ENCODE measurements at places on chromosomes 7 and 10.

- DNase-seq = no peak
Observed at GRCh38 chr10:67697724-67698131, 1.7 kb upstream of the CTNNA3 start.

DNA sequence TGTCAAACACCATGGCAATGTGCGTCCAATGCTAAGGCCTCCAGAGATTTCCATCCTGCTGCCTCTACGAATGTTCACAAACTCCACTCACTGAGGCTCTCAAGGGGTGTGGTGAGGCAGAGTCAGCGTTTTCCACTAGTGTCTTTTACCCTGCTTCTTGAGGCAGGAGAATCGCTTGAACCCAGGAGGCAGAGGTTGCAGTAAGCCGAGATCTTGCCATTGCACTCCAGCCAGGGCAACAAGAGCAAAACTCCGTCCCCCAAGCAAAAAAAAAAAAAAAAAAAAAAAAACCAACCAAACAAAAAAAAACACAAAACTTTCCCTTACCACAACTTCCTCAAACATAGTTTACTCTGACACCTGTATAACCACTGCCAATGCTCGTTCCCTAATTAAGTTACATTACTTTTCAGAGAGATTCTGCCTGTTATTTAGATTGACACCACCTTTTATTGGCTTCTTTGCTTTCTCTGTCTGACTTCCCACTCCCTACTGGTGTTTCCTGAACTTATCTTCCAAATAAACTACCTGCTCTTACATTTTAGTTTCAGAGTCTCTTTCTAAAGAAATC lies 102.1 kb upstream of the ZNF746 start:
- DNase-seq = no peak

DNA sequence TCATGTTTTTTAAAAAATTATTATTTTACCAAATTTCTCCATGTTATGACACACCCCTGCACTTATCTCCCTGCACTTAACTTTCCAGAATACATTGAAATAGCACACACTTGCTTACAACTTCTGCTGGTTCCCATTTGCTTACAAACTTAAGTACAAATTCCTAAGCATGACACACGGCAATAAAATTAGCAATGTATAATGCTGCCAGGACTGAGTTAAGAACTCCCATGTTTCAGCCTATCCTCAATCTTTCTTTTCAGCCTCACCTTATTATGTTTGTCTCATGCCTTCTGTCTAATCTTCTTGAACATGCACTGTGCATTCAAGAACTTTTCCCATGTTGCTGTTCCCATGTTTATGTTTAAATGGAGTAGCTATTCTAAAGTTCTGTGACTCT lies 40.8 kb downstream of the PRPS1L1 start:
- DNase-seq = no peak

DNA sequence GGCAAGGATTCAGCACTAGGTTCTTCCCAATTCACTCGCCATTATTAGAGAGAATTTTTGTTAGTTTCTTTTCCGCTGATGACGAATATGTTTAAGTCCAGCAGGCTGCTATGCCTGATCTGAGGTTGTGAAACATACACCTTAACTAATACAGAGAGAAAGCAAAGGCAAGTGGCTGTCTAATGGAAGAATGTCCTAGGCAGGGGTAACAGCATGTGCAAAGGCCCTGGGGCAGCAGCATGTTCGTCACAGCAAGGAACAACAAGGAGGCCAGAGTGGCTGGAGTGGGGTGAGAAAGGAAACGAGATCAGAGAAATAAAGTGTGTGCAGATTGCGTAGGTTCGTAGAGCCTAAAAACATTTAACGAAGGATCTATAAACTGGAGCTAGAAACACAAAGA lies 35.4 kb upstream of the CCDC7 start:
- DNase-seq = no peak

DNA sequence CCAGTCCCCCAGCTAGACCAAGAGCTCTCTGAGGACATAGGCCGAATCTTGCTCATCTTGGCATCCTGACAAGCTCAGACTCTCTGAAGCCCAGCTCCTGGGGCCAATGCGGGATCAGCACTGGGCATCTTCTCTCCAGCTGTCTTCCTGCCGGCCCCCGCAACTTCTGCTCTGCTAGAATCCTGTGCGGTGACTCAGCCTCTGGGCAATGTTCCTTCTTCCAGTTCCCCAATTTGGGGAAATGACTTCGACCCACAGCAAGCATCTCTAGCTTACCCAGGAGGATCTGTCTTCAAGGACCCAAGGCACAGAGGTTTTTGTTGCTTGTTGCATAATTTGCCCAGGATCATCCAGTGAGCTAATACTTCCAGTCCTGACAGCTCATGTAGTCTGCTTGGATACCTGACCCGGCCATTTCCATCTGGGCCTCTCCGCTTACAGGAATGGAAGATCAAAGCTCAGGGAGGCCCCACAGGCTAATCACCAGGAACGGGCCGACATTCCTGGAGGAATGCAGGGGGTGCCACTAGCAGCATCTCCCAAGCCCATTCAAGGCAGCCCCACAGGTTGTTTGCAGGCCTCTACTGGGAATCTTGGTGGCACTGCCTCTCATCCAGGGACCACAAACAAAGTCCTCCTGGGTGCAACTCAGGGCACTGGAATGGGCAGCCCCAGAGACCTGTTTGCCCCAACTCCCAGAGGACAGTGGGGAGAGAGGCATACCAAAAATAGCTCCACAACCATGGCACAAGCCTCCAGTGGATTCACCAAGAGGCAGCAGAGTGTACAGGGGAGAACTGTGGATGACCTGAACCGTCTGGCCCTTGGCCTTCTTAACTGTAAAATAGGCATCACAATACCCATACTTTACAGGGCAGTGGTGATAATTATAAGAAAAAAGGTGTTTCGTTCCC lies 151.9 kb downstream of the NEURL1 start:
- DNase-seq = no peak

DNA sequence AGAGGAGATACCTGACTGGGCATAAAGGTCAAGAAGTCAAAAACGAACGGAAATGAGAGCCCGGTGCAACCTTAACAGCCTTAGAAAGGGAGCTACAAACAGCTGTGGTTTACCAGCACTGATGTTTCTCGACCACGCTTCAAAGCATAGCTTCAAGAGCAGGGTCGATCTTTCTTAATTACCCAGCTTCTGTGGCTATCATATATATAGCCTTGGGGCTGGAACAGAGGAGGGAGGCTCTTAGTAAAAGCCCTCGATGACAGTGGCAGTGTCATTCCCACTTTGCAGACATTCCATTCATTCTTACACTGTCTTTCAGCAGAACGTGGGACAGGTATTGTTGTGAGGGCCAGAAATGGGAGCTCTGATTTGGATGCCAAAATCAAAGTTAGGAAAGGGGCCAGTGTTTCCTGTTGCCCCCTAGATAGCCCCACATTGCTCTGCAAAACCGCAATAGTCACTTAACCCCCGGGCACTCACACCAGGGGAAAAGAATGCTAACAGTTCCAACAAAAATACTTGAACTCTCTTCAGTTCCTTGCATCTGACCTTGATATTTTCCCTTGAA lies 141.5 kb downstream of the MTPAP start:
- DNase-seq = no peak

- DNase-seq = no peak
Observed at GRCh38 chr7:128841921-128842673, 11.9 kb downstream of the FLNC start.
